ENCODE measurements at places on chromosomes 7 and 10.

DNA sequence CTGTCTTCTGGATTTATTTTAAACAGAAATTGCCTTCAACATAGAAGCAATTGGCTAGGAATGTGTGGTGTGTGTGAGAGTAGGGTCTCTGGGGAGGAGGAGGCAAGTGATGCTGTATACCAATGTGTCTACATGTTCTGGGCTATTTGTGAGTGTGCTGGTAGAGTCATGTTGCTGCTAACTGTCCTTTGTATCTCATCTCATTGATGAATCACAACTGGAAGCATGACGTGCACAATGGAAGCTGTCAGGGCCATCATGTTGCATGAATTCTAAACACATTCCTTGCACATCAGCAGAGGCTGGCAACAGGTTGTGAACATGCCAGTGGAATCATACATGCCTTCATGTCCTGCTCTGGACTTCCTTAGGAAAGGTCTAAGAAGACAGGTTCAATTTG, 199.7 kb downstream of the BMPER start:
- DNase-seq, result no peak
- no peaks in the 10 kb centered on the region for H3K27me3 ChIP-seq
- H3K4me1 ChIP-seq, result no peaks in the 10 kb centered on the region
- no peaks in the 10 kb centered on the region for H3K36me3 ChIP-seq
- H3K27ac ChIP-seq, result no peak overlapping the region
- H3K4me3 ChIP-seq, result no peak overlapping the region

DNA sequence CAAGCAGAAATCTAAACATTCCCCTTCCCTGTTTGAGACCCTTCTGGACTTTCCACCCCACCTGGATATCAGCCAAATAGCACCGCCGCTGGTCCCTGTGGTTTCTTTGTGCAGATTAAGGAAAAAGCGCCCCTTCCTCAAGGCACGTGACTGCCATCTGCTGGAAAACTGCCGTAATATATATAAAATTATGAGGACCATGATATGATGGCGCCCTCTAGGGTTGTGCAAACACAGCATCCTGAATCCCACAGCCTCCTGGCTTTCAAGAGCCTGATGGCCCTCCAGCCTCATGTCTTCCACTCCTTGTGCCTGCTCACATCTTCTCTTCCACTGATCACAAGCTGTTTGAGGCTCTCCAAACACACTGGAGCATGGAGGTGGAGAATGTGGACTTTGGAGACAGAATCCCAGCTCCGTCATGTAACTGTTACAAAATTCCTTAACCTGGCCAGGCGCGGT, 121.3 kb downstream of the MYL10 start:
- peak; percentile 41 for DNase-seq
- peaks cover 20% of the 10 kb centered on the region for H3K4me1 ChIP-seq
- no peak overlapping the region for H3K27ac ChIP-seq
- peaks cover 9% of the 10 kb centered on the region for H3K27me3 ChIP-seq

- H3K27me3 ChIP-seq, result no peaks in the 10 kb centered on the region
- no peak overlapping the region for H3K4me3 ChIP-seq
- H3K27ac ChIP-seq, result no peak overlapping the region
- peaks cover 87% of the 10 kb centered on the region for H3K4me1 ChIP-seq
- peak; percentile 77 for DNase-seq
Observed at GRCh38 chr10:11176746-11177145, 159.1 kb downstream of the CELF2 start.

DNA sequence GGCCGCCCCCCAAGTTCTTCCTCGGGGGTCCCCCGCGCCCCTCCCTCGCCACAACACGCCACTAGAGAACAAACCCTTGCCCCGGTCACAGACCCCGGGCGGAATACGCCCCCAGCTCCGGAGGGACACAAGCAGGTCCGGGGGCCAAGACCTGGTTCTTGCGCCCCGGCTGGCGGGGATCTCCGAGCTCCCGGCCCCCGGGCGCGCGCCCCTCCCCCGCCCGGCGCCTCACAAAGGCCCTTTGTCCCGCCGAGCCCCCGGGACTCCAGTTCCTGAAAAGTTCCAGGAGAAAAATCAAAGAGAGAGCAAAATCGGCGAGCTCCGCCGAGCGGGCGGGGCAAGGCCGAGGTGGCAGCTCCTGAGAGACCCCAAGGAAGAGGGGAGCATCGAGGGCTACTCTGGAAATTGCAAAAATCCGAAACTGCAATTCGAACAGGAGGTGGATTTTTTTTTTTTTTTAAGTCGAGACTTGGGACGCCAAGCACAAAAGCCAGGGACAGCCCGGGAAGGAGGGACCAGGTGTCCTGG, 4.0 kb downstream of the TNRC18 start:
- peaks cover 7% of the 10 kb centered on the region for H3K36me3 ChIP-seq
- H3K27me3 ChIP-seq, result peaks cover 66% of the 10 kb centered on the region
- H3K27ac ChIP-seq, result no peak overlapping the region
- H3K4me1 ChIP-seq, result peaks cover 29% of the 10 kb centered on the region

DNA sequence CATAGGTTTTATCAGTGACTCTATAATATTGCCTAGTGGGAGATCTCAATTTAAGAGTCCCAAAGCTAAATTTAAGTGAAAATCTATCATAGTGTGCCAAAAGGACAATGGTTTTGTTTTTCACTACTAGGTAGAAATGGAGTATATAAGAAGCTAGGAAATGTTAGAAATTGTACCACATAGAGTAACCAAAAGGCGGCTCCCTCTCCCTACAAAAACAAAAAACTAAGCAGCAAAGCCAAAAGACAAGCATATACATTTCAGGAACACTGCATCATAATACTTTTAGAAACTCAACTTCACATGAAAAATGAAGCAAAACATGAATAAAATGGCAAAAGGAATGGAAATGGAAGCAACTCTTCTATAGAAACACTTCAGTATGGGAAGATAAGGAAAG, 271.6 kb downstream of the CACNA2D1 start:
- no peak for DNase-seq
- H3K36me3 ChIP-seq, result no peaks in the 10 kb centered on the region
- no peak overlapping the region for H3K27ac ChIP-seq
- H3K4me3 ChIP-seq, result no peak overlapping the region

DNA sequence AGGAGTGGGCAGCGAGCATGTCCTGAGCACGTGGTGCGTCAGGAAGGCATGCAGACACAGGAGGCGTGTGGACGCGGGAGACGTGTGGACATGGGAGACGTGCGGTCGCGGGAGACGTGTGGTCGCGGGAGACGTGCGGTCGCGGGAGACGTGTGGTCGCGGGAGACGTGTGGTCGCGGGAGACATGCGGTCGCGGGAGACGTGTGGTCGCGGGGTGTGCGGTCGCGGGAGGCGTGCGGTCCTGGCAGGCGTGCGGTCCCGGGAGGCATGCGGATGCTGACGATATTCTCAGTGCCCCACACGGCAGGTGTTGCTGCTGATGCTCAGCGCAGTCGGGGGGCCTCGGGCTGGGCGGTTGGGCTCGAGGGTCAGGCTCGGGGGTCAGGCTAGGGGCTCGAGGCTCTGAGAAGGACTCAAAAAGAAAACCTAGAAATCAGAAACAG, 94.2 kb downstream of the NKX6-2 start:
- no peak overlapping the region for H3K4me3 ChIP-seq
- no peak overlapping the region for H3K27ac ChIP-seq
- peaks cover 2% of the 10 kb centered on the region for H3K36me3 ChIP-seq
- H3K4me1 ChIP-seq, result peaks cover 10% of the 10 kb centered on the region
- H3K27me3 ChIP-seq, result no peaks in the 10 kb centered on the region
